ENCODE measurements at places on chromosomes 16 and 17.

GRCh38 chr17:60554377-60554788 is 28.3 kb upstream of the APPBP2 start:
- peak; percentile 90 for DNase-seq

- DNase-seq, result no peak
Measured at GRCh38 chr17:48930435-48930873, 14.2 kb downstream of the SNF8 start.

- DNase-seq, result no peak
Measured at GRCh38 chr17:14098246-14098645, 28.9 kb downstream of the COX10 start.

GRCh38 chr17:6752068-6752909 is 3.6 kb upstream of the XAF1 start:
- peak; percentile 100 for DNase-seq

DNA sequence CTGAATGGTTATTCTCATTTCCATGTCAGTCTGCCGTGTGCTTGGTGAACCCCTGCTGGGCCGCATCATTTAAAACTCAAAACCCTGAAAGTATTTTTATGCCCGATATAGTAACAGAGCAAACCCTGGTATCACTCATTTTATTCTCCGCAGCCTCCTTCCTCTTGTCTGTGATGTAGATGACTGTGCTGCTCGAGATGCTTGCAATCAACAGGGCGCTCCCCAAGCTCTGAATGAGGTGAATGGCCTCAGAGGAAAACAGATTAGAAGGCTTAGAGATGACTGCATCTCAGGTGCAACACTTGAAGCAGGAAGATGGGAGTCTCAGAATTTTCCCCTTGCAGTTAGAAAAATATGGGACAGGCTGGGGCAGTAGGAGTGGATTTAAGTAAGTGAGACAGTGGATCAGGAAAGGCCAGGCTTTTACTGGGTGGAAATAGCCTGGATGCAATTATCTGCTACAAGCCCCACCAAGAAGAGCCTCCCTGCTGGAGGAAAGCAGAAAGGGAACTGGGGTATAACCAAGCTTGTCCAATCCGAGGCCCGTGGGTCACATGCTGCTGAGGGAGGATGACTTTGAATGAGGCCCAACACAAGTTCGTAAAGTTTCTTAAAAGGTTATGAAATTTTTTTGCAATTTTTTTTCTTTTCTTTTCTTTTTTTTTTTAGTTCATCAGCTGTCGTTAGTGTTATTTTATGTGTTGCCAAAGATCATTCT is 166.9 kb downstream of the CDH13 start:
- DNase-seq, result no peak

DNA sequence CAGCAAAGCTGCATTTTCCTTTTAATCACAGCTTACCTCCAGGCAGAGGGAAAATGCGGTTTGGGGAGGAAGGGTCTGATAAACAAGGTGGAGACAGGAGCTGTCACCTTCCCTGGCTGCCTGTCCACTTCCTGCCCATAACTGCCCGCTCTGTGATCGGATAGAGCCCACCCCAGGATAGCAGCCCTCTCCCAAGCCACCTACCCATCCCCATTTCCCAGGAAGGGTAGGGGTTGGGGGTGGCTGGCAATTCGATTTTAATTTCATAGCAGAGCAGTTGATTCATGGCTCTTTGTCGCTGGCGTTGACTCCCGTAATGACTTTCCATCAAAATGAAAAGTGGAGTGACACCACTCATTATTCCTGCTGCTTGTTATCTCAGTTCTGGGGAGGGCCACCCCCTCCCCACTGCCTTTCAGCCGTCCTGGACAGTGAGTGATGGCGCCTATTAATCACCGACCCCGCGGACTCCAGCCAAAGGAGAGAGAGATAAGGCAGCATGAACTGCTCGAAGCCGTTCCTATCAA is 11.2 kb downstream of the CDK5RAP3 start:
- no peak for DNase-seq

GRCh38 chr17:9298776-9299295 is 276.8 kb downstream of the STX8 start:
- DNase-seq, result peak; percentile 17

GRCh38 chr17:63488851-63489250 is 12.0 kb downstream of the ACE start:
- DNase-seq, result no peak

DNA sequence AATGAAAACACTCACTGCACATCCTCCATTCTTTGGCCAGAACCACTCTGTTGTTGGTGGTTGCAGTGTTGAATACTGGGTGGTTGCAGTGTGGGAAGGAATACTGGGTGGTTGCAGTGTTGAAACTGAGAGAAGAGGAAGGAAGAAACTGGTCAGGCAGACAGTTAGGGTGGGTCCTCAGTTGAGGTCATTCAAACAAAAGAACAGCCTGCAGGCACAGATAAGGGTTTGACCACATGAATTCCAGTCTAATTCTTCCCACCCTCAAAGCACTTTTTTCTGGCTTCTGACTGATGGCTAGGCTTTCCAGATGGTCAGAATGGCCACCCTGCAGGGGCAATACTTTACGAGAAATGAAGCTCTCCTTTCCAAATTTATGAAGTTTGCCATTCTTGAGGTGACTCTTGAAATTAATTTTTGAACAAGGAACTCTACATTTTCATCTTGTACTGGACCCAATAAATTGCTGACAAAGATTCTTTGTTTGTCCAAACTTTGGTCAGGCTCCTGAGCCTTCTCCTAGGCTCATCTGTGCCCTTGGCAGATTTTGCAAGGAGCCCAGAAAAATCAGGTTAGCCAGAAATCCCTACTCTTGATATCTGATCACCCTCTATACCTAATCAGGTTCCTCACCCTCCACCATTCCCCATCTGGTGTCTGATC is 596.6 kb upstream of the CDH5 start:
- no peak for DNase-seq

DNA sequence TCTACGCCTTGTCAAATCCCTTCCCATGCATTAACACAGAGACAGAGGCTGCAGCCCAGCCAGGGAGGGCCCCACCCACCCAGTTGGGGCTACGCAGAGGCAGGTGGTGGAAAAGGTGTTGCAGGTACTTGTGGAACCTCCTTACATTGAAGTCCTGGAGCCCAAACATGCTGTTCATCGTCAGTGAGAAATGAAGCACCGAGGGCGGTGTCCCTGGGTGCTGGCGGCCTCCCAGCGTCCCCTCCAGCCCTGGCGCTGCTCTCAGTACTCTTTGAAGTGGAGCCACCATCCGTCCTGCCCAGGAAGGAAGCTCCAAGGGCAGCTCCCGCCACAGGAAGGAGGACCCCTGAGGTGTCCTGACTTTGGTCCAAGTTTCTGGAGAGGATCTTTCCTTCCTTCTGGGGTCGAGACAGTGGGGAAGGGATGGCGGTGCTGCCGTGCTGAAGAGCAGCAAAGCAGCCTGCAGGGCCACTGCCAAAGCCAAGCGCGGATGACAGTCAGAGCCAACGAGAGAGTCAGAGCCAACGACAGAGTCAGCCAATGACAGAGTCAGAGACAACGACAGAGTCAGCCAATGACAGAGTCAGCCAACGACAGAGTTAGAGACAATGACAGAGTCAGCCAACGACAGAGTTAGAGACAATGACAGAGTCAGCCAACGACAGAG is 23.4 kb downstream of the LMF1 start:
- DNase-seq, result no peak

DNA sequence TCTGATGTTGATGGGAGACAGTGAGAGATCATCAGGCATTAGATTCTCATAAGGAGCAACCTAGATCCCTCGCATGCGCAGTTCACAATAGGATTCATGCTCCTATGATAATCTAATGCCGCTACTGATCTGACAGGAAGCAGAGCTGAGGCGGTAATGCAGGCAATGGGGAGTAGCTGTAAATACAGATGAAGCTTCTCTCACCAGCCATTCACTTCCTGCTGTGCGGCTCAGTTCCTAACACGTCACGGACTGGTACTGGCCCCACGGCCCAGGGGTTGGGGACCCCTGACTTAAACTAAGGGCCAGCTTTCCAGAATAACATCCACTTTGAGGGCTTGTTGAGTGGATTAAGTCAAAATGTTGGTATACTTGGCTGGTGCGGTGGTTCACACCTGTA is 2.6 kb upstream of the TMEM219 start:
- no peak for DNase-seq

- DNase-seq, result no peak
Measured at GRCh38 chr16:77569406-77569805, 134.6 kb upstream of the ADAMTS18 start.

DNA sequence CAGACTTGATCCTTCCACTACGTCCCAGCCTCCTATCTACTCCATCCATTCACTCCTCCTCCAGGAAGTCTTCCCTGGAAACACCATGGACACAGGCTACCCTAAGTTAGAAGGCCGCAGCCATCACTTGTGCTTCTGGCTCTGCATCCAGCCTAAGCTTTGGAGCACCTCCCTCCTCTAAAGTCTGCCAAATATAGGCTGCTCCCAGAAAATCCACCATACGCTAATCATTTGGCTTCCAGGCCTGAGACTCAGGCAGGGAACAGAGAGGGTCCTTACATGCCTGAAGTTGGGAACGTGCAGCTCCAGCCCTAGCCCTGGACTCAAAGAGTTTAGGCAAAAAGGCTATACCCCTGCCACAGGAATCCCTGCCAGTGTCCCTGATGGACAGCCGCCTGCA is 6.7 kb downstream of the PCGF2 start:
- no peak for DNase-seq

DNA sequence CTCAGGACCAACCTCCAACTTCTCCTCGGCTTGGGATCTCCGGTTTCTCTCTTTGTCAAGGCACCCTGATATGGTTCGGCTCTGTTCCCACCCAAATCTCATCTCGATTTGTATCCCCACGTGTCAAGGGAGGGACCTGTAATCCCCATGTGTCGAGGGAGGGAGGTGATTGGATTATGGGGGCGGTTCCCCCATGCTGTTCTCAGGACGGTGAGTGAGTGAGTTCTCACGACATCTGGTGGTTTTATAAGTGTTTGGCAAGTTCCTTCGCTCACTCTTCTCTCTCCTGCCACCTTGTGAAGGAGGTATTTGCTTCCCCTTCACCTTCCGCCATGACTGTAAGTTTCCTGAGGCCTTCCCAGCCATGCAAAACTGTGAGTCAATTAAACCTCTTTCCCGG is 117.9 kb downstream of the SEC14L1 start:
- DNase-seq, result no peak

GRCh38 chr17:76208120-76208519 is 32.2 kb downstream of the RNF157 start:
- DNase-seq, result no peak

DNA sequence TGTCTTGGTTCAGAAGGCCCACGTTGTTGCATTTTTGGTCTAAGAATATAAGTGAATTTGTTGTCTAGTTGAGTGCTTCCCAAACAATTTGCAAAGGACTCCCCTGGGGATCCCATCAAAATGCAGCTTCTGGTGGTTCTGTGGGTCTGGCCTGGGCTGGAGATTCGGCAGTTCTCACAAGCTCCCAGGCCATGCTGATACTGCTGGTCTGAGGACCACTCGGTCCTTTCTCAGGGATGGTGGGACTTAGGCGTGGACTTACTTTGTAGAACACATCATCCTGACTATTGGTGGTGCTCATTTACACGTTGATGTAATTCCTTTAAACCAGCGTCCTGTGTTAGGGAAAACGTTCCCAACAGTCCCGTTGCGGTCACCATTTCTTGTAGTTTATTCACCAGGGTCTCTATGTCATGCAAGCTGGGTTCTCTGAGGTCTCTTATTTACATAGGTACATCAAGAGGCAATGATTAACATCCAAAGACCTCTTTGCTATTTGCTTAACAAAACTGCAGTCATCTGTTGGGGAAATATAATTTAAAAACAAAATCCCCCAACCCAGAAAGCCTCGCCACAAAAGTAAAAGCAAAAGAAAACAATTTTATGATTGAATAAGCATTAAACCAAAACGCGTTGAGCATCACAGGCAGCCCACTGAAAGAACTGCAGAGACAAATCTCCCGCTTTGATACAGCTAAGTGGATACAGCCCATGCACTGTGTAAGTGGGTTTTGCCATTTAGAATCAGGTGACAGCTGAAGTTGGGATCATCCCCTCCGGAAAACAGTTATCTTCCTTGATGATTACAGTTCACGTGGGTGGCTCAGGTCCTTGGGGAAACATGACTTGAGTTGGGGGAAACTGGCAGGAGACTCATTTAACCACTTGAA is 39.0 kb upstream of the SEC14L1 start:
- DNase-seq, result no peak

DNA sequence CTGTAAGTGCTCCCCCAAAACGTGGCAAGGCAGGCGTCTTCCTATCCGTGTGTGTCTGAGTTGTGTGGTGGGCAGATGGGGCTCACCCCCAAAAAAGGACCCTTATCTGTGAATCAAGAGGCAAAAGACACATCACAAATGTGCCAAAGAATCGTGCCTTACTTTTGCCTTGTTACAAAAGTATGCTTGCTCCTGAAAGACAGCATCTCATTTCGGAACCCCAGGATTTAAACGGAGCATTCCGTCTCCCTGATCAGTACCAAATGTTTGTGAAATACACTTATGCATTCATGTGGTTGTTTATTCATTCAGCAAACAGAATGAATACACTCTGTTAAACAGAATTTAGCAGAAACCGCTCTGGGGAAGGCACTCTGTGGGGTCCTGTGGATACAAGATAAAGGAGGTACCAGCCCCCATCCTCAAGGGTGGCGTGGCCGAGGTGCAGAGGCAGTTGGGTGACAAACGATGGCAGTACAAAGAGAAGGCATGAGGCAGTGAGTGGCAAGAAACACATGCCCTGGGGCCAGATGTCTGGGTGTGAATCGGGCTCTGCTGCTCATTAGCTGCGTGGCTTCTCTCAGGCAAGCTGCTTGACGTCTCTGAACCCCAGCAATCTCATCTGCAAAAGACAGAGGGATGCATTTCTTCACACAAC is 654 bp downstream of the WFDC1 start:
- DNase-seq, result no peak

DNA sequence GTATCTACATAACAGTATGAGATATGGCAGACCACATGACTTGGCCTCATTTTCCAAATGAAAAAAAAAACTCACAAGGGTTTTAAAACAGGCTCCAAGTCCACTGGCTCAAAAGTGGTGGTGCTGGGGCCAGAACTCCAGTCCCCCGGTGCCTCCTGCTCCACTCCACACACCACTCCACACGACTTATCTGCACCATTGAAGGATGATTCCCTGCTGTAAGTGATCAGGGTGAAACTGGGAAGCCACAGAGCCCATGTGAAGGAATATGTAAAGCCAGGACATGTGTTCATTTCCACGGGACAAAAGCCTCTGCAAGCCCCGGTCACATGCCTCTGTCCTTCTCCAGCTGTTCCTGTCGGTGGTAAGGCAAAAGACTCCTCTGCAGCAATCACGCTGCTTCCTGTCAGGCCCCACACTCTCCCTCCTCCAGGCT is 97.2 kb downstream of the ZNF18 start:
- DNase-seq, result no peak

DNA sequence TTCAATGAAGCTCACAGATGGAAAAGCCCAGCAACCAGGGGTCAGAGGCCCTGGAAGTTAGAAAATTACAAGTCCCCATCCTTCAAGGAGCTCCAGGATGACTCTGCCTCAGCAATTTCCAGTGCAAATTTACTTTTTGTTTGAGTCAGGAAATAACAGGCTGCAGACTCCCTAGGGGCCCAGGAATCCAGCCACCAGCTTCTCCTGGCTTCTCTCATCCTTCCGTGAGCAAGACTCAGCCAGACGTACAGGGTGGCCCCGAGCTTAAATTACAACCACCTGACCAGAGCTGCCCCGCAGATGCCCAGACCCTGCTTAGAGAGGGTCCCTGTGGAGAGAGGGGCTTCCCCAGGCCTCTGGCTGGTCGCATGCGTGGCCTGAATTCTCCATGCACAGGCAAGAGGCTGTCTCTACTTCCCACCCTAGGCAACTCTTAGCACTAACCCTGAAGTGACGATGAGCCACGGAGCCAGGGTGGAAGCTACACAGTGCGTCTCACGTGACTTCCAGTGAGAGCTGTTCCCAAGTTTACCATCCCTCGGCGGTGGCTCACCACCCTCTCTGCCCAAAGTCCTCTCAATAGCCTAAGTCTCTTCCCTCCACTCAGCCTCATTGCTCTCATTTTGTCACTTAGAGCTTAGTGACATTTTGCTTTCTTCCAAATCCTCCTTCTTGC is 27.1 kb downstream of the GPR142 start:
- DNase-seq, result no peak
